ENCODE measurements at places on chromosomes 13 and 19.

DNA sequence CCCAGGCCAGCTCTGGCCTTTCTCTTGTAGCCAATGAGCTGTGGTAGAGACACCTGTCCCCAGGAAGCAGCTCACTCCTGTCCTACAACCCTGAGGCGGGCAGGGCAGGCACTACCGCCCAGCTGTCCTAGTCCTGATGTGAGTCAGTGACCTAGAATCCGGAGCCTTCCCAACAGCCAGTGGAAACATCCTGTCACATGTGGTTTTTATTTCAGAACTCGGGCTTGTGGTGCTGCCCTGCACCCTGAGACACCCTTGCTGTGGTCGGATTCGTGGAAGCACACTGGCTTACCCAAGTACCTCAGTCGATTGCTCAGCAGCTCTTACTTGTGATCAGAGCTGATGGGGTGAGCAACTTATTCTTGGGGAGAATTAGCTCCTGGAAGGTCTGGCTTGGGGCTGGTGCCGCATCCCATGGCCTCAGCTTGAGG lies 83.6 kb upstream of the ARHGEF7 start:
- peak; percentile 25 for DNase-seq

- DNase-seq: no peak
Observed at GRCh38 chr13:27635266-27635665, 13.6 kb downstream of the POLR1D start.

GRCh38 chr13:65497265-65497664 lies 1732.9 kb downstream of the PCDH9 start:
- no peak for DNase-seq

- DNase-seq: no peak
Observed at GRCh38 chr19:53989600-53990533, 1.6 kb upstream of the CACNG6 start.

GRCh38 chr19:5579286-5579685 lies 11.5 kb upstream of the TINCR start:
- no peak for DNase-seq

All from activated effector memory CD4-positive, alpha-beta T cell treated with Interleukin-2 at 50 U/mL for 16 hours (primary cell).